ENCODE measurements at places on chromosomes 12 and 14.
A peak's percentile ranks its signal among the peaks of the same experiment; 100 is the strongest.

DNA sequence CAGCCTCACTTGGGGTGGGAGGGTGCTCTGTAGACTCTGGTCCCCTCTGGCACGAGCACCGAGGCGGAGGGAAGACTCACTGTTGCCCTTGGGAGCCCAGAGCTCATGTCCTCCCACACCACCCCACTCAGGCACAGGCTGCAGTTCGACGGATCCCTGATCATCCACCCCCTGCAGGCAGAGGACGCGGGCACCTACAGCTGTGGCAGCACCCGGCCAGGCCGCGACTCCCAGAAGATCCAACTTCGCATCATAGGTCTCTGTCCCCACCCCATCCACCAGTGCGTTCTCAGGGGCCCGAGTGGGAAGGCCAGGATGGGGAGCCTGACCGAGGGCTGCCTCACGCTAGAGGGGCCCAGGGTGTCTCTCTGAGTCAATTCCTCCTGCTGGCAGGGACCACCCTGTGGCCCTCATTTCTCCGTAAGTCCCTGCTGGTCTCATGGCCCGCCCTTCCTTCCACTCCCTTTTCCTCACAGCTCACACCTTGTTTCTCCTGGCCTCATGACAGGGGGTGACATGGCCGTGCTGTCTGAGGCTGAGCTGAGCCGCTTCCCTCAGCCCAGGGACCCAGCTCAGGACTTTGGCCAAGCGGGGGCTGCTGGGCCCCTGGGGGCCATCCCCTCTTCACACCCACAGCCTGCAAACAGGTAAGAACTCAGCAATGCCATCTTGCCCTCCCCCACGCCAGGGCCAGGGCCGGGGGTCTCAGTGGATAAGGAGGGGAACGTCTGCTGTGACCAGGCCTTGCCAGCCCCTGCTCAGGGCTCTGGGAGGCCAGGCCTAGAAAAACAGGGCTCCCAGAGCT is 27.0 kb downstream of the PAPLN start:
- DNase-seq = no peak

GRCh38 chr12:68487721-68488309 is 122.9 kb upstream of the RAP1B start:
- no peak for DNase-seq

- no peak for DNase-seq
Observed at GRCh38 chr14:52003324-52003723, 14.0 kb downstream of the RTRAF start.

DNA sequence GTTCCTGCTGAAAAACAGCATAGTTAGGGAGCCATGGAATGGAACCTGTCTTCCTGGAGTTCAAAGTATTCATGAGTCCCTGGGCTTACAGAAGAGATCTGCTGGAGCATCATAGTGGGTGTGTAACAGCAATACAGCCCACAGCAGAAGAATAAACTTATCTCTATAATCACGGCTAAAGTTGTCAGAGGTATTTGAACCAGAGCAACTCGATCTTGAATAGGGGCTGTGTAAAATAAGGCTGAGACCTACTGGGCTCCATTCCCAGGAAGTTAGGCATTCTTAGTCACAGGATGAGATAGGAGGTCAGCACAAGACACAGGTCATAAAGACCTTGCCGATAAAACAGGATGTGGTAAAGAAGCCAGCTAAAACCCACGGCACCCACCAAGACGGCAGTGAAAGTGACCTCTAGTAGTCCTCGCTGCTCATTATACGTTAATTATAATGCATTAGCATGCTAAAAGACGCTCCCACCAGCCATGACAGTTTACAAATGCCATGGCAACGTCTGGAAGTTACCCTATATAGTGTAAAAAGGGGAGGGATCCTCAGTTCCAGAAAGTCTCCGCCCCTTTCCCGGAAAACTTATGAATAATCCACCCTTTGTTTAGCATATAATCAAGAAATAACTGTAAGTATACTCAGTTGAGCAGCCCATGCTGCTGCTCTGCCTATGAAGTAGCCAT is 223.4 kb downstream of the PCNX1 start:
- DNase-seq = no peak

DNA sequence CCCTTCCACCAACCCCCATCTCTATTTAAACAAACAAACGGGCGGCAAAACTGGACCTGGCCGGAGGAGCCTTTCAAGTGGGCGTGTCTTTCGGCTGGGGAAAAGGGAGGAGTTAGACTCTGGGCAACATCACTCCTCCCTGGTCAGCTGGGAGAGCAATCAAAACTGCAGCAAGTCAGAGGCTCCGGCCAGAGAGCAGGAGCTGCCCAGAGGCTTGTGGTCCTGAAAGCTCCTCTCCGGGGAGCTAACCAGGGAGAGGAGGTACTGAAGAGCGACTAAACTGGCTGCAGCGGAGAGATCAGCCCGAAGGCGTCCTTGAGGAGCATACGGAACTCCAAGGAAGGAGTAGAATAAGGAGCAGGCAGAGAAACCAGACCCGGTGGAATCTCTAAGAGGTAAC is at the start of gene NEUROD4:
TSS of gene NEUROD4 (plus strand) at position 191 of the 400 bp plus-strand sequence. CDS start 6,466 bp downstream, outside the sequence.
- peak; percentile 40 for DNase-seq
